Adipocyte (in vitro differentiated cells): ENCODE measurements at places on chromosomes 2 and 18.
A peak's percentile ranks its signal among the peaks of the same experiment; 100 is the strongest.

DNA sequence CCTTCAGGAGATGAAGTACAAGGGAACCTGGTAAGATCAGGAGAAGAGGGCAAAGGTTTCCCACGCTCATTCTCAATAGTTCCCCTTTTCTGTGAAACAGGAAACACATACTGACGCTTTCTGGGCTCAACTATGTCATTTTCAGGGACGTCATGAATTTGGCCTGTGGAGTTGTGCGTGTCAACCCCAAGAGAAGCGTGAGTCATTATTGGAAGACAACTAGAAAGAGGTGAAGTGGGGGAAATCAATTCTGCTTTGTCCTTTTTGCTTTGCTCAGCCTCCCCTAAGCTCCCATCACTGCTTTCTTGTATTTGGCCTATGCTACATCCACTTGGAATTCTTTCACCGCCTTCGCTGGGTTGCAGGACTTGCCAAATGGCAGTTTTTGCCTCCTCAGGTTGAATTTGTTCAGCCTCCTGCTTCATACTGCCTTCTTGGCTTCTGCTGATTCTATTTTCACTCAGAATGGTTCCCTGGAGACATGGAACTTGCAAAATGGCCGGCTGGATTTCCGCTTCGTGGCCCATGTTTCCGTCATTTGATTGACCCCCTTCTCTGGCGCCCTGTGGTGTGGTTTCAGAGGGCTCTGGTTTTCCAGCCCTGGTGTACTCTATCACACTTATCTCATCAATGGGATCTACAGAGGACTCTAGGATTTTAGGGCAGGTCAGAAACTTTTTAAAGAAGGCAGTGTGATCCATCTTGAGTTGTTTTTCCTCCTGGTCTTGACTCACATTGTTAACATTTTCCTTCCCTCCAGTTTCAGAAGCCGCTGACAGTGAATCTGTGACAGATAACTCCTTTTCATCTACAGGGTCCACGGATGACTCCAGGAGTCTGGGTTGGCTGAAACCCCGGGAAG, 93.3 kb downstream of the ALPK2 start:
- DNase-seq = no peak

DNA sequence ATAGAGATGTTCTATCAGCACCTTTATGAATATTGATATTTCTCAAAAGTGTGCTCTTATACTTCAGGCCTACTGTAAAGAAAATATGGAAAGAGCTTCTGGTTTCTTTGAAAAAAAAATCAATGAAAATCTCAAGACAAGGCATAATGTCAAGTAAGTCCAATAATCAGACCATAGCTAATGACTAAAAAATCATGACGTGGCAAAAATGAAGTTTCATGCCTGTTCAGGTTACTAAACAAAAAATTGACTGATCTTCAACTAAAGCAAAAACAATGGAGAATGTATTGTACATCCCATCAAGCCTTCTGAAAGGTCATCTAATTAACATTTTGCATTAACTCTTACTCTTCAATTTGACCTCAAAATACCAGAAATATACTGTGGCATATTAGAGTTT, 824.4 kb downstream of the EPHA4 start:
- no peak for DNase-seq

DNA sequence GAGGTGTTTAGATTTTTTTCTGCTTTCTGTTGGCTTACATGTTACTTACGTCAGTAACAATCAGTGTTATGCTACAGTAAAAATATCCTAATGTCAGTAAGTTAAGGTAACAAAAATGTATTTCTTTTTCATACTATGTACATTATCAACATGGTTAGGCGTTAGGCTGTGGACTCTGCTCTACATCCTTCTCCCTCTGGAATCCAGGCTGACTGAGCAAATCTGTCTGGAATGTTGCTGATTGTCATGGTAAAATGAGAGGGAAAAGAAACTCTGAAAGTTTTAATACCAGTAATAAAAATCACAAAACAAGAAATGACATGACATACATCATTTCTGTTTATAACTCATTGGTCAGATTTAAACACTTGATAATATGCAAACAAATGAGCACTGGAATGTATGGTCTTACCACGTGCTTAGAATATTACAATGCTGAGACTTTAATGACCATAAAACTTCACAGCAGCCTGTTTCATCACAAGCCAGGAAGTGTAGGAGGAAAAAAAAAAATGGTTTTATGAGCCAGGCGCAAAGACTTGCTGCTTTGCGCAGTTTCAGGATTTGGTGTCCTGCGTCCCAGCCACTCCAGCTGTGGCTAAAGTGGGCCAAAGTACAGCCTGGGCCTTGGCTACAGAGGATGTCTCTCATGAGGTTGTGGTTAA, 252.4 kb downstream of the FSIP2 start:
- DNase-seq = peak; percentile 5

- peak; percentile 84 for DNase-seq
These were observed 182.6 kb upstream of the HAAO start for GRCh38 chr2:42974721-42975717.

DNA sequence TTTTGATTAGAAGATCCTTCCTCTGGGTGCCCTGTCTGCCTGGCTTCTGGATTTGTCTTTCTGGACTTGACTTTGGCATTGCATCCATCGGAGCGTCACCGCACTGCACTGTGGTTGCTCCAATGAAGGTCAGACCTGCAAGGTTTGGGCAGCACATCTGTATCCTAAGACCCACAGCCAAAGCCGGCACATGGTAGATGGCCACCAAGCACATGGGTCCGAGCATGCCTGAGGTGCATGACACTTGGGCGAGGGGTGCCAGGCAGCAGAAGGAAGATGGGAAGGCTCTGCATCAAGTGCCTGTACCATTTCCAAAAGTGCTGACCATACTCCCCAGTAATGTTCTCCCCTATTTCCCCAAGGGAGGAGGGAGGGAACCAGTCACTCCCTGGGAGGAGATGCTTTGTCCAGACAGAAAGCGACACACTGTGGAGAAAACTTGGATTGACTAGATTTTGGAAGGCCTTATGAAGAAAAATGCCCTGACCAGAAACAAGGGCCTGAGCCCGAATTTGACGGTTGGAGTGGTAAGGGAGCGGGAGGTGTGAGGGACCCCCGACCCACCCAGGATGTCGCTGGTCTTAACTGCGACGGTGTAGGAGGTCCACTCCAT, 149.9 kb downstream of the LOXHD1 start:
- no peak for DNase-seq

- peak; percentile 39 for DNase-seq
These were observed 328.6 kb downstream of the SLC8A1 start for GRCh38 chr2:40123326-40123725.

- DNase-seq = peak; percentile 89
These were observed 105.2 kb downstream of the NETO1 start for GRCh38 chr18:72762515-72763122.

DNA sequence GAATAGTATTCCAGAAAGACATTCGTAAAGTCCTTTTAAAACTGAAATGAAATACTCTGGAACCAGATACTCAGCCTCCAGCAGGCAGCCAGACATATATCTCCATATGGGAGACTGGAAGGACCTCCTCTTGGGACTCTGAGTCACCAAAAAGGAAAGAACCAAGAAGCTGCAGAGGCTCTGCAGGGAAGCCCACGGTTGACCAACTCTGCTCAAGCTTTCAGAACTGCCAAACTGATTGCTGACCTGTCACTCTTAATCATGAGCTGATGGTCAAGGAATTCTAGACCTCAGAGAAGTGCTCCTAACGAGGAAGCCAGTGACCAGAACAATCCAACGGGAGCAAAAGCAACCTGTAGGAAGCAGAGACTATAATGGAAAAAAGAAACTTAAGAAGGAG, 434.7 kb downstream of the EIPR1 start:
- no peak for DNase-seq

DNA sequence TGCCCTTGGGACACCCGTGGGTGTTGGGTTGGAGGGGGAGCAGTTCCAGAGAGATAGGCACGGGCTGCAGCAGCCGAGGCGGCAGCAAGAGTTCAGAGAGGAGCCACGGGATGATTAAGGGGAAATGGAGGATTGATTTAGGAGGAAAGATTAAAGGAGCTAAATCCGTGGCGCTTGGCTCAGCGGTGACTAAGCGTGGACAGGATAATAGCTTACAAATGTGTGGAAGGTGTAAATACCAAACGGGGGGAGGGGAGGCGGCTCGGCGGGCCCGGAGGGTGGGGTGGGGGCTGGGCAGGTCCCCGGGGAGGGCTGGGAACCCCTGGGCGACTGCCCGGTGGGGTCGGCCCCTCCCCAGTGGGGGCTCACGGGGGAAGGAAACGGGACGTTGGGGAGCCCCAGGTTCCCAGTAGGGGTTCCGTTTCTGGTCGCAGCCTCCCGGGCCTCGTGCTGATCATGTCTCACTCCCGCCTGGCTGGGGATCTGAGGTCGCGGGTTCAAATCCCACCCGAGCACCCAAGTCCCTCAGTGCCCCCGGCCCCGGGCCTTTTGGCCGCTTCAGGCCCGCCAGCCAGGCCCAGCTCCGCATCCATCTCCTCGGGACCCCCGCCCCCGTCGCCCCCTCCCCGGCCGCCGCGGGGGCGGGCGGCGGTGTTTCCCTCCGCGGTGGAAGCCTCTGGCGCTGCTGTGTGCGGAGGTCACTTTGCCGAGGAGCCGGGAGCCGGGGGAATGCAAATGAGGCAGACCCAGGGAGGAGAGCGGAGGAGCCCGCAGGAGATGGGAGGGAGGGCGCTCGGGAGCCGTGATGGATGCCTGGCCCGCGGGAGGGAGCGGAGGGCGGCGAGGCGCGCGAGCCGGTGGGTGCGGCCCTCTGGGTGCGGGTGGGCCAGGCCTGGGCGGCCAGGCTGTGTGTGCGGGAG, 8.1 kb downstream of the ASIC4 start:
- peak; percentile 57 for DNase-seq

- DNase-seq = no peak
These were observed 31.9 kb upstream of the GPC1 start for GRCh38 chr2:240403396-240404104.
